COR-L47 (cell line): ENCODE measurements at places on chromosomes 6 and 20.

DNA sequence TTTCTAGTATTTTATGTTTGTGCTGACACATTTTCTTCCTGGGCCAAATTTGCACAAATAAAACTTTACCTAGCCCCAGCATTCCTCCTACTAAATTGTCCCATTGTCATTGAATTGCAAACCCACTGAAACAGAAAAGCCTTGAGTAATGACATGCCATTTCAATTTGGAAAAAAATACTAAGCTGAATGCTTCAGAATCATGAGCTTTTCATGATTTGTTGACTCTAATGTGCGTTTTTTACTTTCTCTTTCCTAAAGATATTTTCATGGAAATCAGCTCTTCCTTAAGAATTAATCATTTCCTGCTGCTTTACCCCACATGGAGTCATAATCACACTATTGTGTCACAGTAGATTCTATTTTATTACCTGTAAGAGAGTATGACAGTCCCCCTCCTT lies 47.4 kb downstream of the TRDN start:
- no peak for DNase-seq

DNA sequence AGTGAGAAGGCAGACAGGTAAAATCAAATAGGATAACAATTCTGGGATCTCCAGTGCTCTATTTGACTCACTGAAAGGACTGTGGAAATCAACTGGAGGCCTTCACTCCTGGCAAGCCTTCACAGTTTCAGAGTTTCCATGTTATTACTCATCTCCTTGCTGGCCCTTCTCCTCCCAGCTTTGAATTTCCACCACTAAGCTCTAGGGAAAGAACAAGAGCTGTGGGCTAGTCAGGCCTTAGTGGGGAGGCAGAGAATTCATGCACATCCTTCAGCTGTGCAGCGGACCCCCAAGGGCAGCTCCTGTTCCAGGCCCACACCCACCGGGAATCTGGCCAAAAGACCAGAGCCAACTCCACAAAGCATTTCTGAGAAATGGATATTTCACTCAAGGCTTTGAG lies 26.0 kb downstream of the MYLIP start:
- no peak for DNase-seq

DNA sequence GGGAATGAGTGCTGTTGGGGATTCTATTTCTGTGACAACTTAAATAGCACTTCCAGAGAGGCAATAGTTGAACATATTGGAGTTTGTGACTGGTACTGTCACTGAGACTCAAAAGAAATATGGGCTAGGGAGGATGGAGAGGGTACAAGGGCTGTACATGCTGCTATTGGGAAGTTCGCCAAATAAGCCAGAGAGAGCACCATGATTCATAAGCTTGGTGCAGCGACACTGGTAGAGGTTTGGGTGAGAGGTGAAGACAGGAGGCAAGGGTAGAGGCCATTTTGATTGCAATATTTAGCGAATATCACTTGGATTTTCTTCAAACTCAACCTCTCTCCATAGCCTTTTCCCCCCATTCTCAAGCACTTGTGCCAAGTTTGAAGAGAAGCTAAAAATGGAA lies 214.3 kb downstream of the OGFRL1 start:
- no peak for DNase-seq

- no peak for DNase-seq
Measured at GRCh38 chr6:165652766-165653165, 10.3 kb downstream of the PDE10A start.

DNA sequence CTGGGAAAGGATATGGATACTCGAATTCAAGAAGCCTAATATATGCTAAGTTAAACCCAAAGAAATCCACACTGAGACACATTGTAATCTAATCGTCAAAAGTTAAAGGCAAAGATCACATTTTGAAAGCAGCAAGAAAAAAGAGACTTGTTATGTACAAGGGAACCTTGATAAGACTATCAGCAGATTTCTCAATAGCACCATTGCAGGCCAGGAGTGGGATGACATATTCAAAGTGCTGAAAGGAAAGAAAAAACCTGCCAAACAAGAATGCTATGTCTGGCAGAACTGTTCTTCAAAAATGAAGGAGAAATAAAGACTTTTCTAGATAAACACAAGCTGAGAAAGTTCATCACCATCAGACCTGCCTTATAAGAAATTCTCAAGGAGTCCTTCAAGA lies 75.2 kb downstream of the COL21A1 start:
- no peak for DNase-seq

DNA sequence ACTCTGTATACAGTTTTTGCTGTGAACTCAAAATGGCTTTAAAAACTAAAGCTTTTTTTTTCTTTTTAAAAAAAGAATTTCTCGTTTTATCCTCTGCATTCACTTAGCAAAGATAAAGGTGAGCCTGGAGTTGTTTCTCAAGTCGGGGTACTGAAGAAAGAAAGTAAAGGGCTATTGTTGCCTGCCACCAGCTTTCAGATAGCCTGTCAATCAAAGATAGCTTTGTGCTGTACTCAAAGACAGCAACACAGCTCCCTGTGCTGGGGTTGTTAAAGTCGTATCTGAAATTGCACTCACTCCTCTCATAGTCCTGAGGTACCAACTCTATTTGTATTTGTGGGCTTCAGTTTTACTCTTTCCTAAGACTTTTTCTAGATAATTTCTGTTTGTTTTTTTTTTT lies 710.1 kb upstream of the ID4 start:
- DNase-seq = no peak

- no peak for DNase-seq
Measured at GRCh38 chr6:81451787-81452186, 300.7 kb downstream of the TENT5A start.

- no peak for DNase-seq
Measured at GRCh38 chr6:107956586-107957307, 1.3 kb downstream of the SEC63 start.

GRCh38 chr6:159062564-159062945 lies 17.8 kb upstream of the TAGAP start:
- no peak for DNase-seq

- no peak for DNase-seq
Measured at GRCh38 chr6:11007715-11008608, 36.1 kb downstream of the ELOVL2 start.

DNA sequence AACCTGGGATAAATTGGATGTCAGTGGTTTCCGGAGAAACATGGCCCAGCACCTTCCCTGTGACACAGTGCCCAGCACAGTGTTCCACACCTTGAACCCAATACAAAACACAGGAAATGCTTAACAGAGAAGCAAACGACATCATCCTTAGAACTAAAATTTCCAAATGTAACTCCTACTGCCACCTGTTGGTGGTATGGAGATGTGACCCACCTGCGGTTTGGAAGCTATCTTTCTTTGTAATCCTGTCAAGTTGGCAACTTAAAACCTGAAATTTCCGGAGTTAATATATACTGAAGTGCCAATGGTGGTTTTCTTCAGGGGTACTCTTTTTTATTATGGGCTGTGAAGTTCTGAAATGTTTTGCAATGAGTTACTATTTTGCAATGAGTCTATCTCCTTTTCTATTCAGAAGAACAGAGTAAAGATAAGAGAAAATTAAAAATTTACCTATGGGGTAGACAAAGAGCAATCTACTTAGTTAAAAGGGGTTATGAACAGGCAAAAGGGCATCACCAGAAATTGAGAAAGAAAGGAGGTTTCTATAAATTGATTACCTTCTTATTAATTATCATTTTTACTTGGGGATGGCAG lies 658.8 kb downstream of the PTPRT start:
- peak; percentile 61 for DNase-seq

DNA sequence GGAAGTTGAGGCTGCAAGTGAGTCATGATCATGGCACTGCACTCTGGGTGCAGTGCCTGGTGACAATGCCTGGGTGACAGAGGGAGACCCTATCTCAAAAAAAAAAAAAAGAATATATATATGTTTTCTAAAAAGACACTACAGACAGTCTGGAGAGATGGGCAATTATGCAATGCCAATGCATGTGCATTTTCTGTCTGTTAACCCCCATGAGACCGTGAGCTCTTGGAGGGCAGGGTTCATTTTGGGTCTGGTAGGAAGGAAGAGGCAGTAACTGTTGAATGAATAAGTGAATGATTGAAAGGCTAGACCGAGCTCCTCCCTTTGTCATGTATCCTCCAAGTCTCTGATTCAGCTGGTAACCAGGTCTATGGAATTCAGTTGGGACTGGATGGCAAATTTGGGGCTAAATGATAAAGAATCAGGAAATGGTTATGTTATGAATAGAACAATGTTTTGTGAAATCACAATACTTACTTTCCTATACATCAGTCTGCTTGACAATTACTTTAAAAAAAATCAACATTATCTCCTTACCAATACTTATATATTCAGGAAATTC lies 5.6 kb upstream of the BLCAP start:
- DNase-seq = no peak

DNA sequence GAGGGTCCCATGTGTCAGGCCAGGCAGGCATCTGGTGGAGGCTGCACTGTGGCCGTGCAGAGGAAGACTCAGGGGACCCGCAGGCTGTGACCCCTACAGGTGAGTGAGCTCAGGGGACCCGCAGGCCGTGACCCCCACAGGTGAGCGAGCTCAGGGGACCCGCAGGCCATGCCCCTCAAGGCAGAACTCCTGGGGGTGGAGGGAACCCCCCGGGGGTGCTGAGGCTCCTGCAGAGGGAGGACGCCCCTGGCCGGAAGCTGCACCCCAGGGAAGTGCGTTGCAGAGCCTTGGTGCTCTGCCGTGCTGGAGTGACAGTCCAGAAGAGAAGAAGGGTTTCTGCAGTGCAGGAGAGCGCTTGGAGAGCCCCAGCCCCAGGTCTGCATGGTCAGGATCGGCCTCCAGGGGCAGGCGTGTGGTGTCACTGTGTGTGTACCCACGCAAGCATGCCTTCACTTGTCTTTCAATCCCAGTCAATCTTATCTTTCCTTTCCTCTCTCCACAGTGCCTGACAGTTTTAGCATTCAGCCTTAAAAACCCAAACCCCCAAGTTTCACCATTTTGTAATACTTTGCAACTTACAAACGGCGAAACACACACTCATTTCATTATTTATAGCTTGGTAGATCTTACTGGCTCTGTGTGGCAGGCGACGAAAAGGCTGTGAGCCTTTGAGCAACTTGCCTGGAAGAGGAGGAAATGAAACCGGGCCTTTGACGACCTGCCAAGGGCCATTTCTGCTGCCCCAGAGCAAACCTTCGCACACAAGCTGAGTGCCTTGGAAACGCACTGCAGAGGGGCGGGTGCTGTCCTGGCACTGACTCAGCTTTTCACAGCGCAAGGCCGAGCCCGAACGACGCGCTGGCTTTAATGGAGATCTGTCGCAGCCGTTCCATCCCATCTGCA lies 101.4 kb upstream of the AGPAT4 start:
- DNase-seq = no peak

DNA sequence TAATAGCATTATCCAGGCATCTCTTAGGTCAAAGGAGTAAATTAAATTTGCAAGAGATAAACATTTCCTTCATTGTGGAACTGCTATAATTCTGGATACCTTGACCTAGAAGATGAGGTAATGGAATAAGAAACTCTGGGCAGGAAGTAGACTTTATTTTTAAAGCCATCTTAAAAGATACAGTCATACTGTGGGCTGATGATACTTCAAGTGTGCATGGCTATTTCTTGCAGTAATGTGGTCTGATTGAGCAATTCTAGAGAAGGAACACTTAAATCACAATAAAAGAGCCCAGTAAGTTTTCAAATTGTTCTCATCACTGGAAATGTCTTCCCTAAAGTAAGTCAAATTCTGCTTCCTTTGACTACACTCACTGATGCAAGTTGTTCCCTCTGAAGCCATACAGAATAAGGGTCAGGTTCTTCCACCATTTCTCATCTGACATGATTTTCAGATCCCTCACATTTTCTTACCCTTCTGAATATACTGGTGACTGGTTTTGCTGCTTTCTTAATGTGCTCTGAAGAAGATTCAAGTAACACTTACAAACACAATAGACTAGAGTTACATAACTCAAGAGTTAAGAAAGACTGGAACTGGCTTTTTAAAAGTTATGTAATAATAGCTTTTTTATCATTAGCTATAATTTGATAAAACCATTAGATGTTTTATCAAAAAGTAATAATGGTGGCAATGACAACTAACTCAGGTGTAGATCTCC lies 62.6 kb upstream of the TMEM244 start:
- no peak for DNase-seq

DNA sequence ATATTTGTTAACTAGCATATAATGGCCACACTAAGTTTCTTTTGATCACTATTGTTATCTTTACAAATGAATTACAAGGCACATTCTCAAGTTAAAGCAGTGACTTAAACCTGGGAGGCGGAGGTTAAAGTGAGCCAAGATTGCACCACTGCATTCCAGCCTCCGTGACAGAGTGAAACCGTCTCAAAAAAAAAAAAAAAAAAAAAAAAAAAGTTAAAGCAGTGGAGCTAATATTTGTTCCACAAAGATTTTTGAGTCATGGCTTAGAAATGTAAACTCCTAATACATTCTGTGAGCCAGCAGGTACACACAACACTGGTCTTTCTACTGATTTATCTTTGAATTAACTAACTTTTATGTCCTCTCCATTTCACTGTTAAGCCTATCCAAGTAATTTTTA lies 221.7 kb upstream of the HTR1E start:
- DNase-seq = no peak

DNA sequence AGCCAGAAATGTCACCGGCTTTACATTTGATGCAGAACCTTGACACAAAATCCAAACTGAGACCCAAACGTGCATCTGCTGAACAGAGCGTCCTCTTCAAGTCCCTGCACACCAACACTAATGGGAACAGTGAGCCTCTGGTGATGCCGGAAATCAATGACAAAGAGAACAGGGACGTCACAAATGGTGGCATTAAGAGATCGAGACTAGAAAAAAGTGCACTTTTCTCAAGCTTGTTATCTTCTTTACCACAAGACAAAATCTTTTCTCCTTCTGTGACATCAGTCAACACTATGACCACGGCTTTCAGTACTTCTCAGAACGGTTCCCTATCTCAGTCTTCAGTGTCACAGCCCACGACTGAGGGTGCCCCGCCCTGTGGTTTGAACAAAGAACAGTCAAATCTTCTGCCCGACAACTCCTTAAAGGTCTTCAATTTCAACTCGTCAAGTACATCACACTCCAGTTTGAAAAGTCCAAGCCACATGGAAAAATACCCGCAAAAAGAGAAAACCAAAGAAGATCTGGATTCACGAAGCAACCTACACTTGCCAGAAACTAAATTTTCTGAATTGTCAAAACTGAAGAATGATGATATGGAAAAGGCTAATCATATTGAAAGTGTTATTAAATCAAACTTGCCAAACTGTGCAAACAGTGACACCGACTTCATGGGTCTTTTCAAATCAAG lies 108.4 kb downstream of the RTN4IP1 start:
- DNase-seq = no peak
